ENCODE measurements at places on chromosomes 2 and 18. TPM values are rescaled to one million over a fixed set of nuclear protein-coding genes. Genes with fewer than 3 reads are reported as not detected.

The TMEFF2 gene
- total RNA-seq: not detected

The TXNDC2 gene
- not detected for total RNA-seq

The LOXHD1 gene
- total RNA-seq: under 0.01 TPM

The CNGA3 gene
- total RNA-seq: not detected

The COL4A3 gene
- under 0.01 TPM for total RNA-seq

The EPAS1 gene
- 132 TPM for total RNA-seq

The SOWAHC gene
- 9.3 TPM for total RNA-seq

The IL36B gene
- total RNA-seq: not detected
